Stimulated activated CD8-positive, alpha-beta memory T cell treated with anti-CD3 and anti-CD28 coated beads, Interleukin-7, amount 100 ng/mL, for 1 hour (primary cell): ENCODE measurements at places on chromosomes 3 and 15.

DNA sequence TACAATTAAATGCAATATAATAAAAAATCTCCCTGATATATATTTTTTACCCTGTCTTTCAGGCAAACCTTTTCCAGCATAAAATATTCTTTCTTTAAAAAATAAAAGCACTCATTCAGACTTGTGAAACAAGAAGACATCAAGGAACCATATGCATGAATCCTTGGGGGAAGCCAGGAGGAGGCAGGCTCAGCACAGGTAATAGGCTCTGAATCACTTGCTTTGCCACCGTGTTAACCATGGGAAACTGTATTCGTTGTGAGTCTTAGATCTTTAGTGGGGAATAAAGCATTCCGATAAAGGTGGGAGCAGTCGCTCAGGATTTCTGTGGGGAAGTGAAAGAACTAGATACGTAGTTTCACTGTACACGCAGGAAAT lies 42.4 kb downstream of the FBN1 start:
- DNase-seq: no peak

- no peak for DNase-seq
These were observed 6.0 kb downstream of the HCLS1 start for GRCh38 chr3:121654493-121655385.

GRCh38 chr3:140199008-140199407 lies 264.0 kb downstream of the CLSTN2 start:
- no peak for DNase-seq

DNA sequence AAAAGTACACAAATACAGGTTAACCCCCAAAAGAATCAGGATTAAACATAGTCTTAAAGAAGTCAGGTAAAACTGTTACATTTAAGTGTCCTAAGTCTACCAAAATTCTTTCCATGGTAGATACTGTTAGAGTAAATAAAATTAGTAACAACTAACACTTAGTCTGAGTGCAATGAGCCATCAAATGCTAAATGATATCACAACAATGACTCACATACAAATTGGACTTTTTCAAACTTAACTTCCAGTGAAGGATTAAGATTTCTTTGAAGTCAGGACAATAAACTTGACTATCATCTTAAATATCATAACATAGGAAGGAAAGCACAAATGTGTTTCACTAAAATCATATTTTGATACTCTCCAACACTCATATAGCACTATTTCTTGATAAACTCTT lies 43.9 kb downstream of the ZNF148 start:
- no peak for DNase-seq

DNA sequence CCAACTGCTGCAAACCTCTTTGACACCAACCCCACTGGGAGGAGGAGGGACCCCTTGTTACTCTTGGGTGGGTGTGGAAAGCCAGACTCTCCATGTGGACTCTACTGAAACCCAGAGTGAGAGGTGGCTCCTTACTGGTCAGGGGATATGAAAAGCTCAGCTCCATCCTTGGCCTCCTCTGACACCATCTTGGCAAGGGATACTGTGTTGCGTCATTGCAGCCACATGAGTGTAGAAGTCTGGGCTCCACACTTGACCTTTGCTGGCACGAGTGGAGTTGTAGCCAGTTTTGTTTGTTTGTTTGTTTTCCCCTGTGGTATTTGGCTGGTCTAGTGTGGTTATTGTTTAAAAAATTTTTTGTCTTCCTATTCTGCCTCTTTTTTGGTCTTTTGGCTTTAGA lies 289.1 kb downstream of the GAP43 start:
- DNase-seq: no peak

DNA sequence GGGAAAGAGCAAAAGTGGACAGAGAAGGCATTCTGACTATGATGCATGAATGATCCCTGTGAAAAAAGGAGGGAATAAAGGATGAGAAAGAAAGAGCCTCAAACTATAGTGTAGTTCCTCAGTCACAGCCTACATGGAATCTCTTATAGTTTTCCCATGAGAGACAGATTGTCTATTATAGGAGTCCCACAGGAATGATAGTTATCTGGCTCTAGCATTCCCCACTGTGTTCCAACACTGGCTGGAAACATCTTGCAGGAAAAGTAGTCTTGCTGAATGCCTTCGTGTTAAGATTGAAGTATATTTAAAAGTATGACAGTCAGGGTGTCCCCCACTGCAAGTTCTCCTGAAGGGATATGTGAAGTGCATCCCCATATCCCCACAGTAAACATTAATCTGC lies 641.5 kb upstream of the NECTIN3 start:
- DNase-seq: no peak

DNA sequence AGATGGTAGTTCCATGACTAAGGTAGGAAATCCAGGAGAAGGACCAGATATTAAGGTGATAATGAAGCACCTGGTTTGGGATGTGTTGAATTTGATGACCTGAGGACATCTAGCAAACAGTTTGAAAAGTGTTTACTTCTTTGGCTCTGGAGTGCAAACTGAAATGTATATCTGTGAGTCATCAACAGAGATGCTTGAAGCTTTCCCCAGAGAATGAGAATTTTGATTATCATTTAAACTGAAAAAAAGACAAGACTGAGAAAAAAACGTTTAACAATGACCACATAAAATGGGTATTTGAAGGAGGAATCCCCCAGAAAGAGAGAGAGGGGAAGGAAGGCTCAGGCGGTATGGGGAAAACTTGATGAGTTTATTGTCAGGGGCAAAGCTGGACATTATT lies 20.7 kb upstream of the GSK3B start:
- DNase-seq: no peak

GRCh38 chr15:62976301-62976881 lies 66.2 kb upstream of the TPM1 start:
- no peak for DNase-seq

GRCh38 chr3:193935916-193936315 lies 200.0 kb upstream of the HES1 start:
- DNase-seq: no peak

- DNase-seq: no peak
These were observed 14.1 kb downstream of the XXYLT1 start for GRCh38 chr3:195256639-195257453.

DNA sequence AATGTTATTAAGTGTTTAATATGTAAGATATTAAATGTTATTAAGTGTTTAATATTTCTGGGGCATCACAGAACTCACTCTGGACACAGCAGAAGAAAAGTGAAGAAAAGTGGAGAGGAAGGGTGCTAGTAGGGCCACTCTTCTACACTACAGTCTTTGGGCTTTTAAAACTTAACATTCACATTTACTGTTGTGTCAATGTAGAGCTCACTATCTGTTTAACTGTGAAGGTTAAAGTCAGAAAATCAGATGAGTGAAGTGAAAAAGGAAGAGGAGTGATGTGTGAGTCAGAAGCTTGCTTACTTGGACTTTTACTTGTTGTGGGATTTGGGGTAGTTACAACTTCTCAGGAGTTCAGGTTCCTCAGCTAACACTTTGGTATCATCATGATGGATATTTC lies 145.3 kb upstream of the DNAJC19 start:
- no peak for DNase-seq

GRCh38 chr3:194945508-194945907 lies 259.8 kb downstream of the FAM43A start:
- no peak for DNase-seq

GRCh38 chr3:111539351-111540331 lies 2.4 kb upstream of the CD96 start:
- peak; percentile 41 for DNase-seq

DNA sequence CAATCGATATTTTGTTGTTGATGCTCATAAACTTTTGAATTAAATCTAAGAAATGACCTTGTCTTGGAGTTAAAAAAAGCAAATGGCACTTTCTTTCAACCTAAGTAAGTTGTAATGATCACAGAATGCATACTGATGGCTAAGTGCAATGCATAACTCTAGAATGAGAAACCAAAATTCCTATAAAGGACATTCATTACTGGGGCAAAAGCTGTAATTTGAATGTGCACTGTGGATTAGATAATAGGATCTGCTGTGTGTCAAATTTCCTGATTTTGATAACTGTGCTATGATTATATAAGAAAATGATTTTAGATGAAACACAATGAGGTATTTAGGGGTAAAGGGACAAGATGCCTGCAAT lies 14.3 kb downstream of the SIAH2 start:
- DNase-seq: no peak

DNA sequence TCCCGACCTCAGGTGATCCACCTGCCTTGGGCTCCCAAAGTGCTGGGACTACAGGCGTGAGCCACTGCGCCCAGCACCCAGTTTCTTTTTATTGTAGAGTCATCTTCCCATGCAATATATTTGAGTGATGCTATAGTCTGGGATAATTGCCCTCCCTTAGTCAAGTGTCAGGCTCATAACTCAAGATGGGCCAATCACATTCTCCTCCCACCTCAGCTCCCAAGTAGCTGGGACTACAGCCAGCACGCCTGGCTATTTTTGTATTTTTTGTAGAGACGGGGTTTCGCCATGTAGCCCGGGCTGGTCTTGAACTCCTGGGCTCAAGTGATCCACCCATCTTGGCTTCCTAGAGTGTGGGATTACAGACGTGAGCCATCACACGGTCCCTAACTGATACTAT lies 15.2 kb upstream of the PTPN9 start:
- DNase-seq: no peak

DNA sequence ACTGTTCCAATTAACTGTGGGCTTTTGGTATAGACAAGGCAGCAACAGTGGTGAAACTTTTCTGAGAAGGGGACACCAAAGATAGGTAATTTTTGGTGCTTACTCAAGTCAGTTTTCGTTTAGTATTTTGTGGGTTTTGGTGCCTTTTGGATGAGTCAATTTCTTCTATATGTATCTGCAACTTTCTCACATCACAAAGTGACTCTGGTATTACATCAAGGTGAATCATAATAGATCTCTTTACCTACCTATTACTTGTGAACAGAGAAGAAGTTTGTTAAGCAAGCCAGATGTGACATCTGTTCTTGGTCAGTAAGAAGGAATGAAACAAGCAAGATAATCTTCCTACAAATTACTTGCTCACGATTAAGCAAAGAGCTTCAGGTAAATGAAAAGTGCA lies 732.4 kb upstream of the DPPA4 start:
- DNase-seq: no peak

DNA sequence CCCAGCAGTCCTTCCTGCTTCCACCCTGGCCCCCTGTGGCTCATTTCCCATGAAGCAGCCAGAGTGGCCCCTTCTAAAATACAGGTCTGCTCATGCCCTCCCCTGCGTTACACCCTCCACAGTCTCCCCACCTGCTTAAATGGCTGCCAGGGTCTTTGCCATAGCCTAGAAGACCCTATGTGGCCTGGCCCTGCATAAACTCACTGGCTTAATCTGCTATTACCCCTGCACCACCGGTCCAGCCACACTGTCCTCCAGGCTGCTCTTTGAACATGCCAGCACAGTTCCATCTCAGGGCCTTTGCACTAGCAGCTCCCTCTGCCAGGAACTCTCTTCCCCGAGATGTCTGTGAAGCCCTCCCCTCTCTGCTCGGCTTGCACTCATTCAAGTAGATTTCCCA lies 166.8 kb downstream of the NTRK3 start:
- DNase-seq: no peak

- no peak for DNase-seq
These were observed 271.5 kb downstream of the TLE3 start for GRCh38 chr15:69825941-69826818.

DNA sequence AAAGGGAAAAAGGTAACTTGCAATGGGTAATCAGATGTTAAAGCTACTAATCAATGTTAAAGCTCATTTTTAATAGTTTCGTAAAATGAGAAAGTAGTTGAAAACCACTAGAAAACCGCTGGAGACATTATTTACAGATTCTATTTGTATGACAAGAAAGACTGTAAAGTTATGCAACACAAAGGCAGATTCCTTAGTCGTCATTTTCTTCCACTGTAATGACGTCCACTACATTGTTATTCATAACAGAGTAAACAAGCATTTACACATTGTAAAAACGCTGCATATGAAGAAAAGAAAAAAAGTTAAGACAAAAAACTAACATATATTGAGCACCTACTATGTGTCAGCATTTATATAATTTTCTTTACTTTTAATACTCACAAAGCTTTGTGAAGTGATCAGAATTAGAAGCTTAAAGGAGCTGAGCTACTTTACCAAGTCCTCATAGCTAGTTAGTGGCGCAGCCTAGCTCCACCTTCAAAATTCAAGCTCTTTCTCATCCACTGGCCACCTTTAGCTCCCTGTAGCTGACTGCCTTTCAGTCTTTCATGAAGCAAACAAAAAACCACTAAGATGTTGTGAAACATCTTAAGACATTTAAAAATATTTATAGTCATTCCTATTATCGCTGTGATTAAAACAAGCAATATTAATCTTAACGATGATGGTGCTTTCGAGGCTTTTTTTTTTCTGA lies 100.1 kb upstream of the CDIN1 start:
- no peak for DNase-seq

GRCh38 chr3:156675830-156676767 lies 1.7 kb downstream of the TIPARP start:
- no peak for DNase-seq

GRCh38 chr3:5787861-5788488 lies 600.5 kb downstream of the EDEM1 start:
- no peak for DNase-seq

- DNase-seq: no peak
These were observed 446.9 kb upstream of the DPPA4 start for GRCh38 chr3:109784285-109784684.

DNA sequence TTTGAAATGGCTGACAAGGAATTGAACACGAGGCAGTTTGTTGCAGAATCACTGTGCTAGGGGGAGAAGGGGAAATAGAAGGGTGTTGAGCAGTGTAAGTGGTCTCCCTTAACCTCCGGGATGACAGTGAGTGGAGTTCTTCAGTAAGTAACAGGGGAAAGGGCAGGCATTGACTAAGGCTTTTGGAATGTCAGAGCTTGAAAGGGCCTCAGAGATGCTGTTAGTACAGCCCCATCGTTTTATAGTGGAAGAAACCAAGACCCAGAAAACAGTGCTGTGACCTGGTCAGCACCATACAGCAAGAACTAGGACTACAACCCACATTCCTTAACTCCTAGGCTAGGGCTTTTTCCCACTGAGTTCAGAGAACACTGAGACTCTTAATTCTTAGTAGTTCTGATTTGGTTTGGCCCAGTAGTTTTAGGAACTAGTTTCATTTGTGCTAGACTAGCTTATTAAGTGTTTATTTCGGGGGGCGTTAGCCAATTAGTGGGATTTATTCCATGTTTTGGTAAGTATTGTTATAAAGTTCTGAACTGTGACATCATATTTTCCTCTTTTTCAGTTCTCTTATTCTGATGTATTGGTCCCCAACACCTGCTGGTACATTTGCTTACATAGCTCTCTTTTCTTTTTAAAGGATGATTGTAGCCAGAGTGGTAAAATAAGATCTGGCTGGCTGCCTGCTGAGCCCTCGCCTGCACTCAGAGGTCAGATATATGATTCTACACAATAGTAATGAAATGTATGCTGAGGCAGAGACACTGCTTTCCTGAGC lies 34.2 kb downstream of the RAB11A start:
- no peak for DNase-seq
